ENCODE measurements at places on chromosomes 12 and 14. TPM values are rescaled to one million over a fixed set of nuclear protein-coding genes. Genes with fewer than 3 reads are reported as not detected.

BCL11B gene
- total RNA-seq: 2.4 TPM

ASB2 gene
- 3.2 TPM for total RNA-seq

YLPM1 gene
- 53.0 TPM for total RNA-seq

FSCB gene
- total RNA-seq: not detected

HOXC10 gene
- total RNA-seq: not detected

LYZ gene
- 1,056 TPM for total RNA-seq

COQ6 gene
- total RNA-seq: 21.6 TPM

NEUROD4 gene
- total RNA-seq: not detected

DLK1 gene
- not detected for total RNA-seq

SDR9C7 gene
- not detected for total RNA-seq

DNA sequence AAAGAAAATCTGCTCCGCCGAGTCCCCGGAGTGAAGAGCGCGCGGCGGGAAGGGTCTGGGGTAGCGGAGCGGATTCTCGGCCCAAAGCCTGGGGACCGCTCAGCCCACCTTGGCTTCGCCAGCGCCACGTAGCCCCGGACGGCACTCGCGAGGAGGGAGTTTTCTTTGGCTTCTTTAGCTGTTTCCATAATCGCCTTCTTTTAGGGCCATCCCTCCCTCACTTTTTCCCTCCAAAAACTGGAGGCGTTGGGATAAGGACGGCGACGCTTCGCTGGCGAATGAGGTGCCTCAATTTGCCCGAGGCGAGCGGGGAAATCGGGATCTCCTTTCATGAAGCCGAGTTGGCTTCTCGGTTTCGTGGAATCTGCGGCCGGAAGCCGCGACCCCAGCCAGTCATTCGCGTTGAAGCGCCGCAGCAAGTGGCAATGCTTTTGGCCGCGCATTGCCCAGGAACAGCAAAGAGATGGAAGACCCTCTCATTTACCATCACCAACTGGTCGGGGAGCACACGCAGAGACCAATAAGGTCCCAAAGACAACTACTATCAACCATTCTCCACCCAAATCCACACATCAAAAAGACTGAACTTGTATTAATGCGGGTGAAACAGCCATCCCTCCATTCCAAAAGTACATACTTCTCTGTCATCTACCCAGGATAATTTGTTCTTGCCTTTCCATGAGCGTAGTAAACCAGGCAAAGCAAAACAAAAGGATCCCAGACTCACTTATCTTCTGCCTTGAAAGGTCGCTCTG lies 8.4 kb upstream of the SIX1 start:
- DNase-seq: no peak

DNA sequence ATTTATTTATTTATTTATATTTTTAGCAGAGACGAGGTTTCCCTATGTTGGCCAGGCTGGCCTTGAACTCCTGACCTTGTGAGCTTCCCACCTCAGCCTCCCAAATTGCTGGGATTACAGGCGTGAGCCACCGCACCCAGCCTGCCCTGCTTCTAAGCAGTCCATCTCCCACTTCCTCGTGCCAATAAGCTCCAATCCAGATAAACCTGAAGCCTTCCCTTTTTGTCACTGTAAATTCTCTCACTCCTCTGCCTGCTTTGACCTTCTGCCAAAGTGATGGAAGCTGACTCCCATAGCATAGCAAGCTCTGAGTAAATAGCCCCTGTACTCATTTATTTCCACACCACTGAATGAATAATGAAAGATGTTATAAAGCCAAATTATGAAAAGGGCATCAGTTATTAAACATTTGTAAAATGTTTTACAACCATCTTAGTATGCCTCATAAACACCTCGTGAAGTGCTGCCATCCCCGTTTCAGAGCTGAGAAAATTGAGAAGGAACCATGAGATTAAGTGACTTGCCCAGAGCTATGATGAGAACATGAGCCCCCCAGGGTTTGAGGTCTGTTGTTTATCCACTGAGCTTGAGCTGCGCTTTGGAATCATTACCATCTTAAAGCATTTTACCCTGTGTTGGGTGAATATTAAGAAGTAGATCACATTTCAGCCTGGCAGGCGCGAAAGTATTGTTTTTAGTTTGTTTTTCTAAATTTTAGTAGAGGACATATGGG lies 30.4 kb downstream of the MANSC1 start:
- no peak for DNase-seq

- no peak for DNase-seq
These were observed 164.5 kb downstream of the ANO2 start for GRCh38 chr12:5780536-5780935.

- no peak for DNase-seq
These were observed 144.0 kb upstream of the PLEKHG7 start for GRCh38 chr12:92558806-92559205.

GRCh38 chr12:121107681-121108080 lies 25.0 kb upstream of the P2RX7 start:
- DNase-seq: no peak

DNA sequence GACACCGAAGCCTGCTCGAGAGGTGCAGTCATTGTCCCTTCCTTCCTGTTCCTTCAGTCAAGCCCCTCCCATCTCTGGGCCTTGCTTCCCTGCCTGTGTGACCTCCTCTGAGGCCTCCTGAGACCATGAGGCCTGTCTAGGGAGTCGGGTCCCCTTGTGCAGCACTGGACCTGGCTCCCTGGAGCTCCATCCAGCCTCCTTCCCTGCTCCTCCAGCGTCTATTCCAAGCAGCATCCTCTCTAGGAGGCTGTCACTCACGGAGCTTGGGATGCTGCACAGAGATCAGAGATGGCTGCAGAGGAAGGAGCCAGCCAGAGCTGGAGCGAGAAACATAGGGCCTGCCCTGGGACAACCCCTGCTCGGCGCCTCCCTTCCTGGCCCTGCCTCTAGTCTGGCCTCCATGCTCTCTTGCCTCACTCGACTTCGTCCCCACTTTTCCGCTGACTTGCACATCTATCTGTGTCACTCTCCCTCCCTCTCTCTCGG lies 142.7 kb downstream of the BCL11B start:
- DNase-seq: peak; percentile 41

- DNase-seq: peak; percentile 65
These were observed 15.2 kb upstream of the CLIP1 start for GRCh38 chr12:122437656-122438121.

- no peak for DNase-seq
These were observed 80.2 kb downstream of the TMCC3 start for GRCh38 chr12:94570161-94570560.

DNA sequence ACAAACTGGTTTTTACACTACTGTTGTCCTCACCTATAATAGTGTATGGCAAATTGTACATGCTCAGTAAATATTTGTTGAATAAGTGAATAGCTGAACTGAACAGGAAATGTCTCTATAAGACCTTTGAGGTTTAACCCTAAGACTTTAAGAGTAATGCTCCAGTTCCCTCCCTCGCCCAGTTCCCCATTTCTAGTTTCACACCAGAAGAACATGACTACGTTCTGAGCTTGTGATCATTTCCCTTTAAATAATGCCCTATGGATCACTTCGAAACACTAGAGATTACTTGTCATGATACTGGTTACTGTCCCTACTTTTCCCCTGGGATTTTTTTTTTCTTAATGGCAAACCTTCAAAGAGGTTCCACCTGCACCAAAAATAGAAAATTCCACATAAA lies 69.3 kb downstream of the PRKD1 start:
- no peak for DNase-seq

GRCh38 chr12:67853204-67853603 lies 136.0 kb upstream of the IFNG-AS1 start:
- no peak for DNase-seq

GRCh38 chr12:111304642-111305071 lies 64.2 kb downstream of the PHETA1 start:
- no peak for DNase-seq

DNA sequence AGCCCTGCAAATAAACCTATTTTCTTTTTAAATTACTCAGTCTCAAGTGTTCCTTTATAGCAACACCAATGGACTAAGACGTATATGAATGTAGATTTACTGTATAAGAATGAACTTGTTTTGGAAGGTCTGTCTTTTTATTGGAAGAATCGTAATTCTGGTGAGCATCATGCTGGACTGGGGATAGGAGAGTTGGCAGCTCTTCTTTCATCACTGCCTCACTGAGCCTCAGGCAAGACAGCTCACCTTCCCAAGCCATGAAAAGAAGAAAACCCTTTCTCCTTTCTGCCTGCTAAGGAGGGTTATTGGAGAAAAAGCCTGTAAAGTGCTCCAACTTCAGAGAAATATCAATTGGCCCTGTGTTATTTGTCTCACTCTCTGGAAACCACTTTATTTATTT lies 9.1 kb upstream of the RNF34 start:
- DNase-seq: no peak

DNA sequence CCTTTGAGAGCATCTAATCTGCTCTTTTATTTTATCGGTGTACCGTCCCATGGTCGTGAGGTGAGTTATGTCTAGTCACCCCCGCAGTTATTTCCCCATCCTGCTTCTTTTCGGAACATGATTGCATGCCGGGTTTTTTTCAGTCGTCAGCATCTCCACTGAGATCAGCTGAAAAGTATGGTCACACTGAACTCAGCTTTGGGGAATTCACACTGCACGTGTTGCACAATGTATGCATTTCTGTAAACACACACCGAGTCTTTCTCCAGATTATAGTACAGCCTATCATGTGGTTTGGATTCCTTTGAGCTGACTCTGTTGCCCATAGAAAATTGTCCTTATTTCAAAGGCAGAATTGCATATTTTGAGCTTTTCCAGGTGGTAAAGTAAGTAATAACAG lies 24.6 kb downstream of the PLXNC1 start:
- DNase-seq: no peak

DNA sequence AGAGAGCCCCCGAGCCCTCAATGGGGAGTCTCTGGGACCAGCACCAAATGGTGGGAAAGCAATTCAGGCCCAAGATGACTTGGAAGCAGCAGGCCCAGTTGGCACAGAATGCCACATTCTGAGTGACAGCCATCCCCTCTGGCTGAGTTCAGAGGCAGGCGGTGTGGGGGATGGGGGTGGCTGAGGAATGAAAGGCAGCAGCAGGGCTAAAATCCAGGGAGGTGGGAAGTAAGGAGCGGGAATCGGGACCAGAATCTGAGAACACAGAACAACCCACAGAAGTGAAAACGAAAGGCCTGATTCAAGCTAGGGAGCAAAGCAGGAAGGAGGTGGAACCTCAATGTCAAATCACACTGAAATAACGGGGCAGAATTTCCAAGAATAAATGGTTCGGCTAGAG lies 171.2 kb downstream of the CALM1 start:
- DNase-seq: no peak

DNA sequence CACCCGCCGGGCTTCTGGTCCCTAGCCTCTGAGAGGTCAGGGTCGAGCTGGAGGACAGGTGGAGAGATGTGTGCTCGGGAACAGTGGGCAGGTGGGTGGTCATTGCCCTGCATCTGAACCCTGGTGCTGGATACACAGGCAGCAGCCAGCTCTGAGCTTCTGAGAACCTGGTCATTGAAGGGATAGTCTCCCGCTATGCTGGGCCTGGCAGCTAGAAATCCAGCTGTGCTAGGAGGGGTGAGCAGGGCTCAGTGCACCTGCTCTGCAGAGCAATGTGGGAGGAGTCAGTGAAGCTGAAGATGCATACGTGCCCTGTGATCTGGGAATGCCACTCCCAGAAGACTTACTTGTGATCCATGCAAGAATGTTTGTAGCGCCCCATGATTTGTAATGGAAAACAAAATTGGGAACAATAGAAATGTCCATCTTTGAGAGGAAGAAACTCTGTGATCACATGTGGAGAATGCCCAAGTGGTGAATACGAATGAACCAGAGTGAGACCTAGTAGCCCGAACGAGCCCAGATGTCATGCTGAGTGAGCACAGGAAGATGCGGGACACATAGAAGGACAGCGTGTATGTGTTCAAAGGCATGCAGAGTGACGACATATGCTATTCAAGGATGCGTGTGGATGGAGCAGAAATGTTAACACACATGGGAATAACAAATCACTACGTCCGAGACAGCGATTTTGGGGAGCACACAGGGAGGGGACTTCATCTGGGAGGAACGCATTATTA lies 63.4 kb downstream of the AACS start:
- DNase-seq: no peak

- DNase-seq: no peak
These were observed 200.1 kb downstream of the TMTC2 start for GRCh38 chr12:82886671-82887340.

- DNase-seq: peak; percentile 76
These were observed 217.4 kb upstream of the RTL1 start for GRCh38 chr14:101120641-101121507.

DNA sequence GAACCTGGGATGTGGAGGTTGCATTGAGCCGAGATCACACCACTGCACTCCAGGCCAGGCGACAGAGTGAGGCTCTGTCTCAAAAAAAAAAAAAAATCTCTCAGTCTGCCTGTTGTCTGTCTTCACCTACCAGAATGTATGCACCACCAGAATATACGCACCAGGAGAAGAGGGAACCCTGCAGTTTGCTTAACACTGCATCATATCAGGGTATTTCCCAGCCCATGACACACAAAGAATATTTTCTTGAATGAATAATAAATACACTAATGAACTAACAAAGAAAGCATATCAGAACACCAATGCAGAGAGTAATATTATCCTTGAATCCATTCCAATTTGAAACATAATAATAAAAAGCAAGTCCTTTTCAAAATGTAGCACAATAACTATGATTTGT lies 44.2 kb upstream of the FOXN3 start:
- no peak for DNase-seq

DNA sequence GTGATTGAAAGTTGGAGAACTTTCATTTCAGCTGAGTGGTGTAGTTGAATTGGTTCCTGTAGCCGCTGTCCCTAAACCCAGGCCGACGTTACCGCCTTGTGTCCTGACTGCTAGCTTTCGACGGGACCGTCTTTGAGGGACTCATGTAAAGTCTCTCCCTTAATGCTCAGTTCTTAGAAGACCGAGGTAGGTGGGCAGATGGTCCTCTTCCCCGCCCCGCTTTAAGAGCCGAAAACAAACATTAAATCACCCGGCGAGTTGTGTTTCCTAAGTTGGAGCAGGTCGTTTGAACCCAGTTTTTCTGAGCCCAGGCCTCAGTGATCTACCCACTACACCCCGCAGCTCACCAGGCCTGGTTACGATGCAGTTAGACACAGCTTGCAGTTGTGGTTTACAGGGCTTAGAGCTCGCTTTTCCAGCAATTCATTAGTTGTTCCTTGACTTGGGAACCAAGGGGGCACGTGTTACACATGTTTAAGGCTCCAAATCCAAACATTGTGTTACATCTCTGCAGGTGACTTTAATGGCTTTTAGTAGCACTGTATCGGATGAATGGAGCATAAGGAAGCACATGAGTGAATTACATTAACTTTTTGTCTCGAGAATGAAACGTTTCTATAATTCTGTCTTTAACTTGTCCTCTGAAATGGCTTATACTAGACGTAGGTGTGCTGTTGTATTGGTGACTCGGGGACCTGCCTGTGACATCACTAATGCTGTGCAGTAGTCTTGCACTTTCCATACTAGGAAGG lies 790 bp downstream of the NEDD1 start:
- no peak for DNase-seq

DNA sequence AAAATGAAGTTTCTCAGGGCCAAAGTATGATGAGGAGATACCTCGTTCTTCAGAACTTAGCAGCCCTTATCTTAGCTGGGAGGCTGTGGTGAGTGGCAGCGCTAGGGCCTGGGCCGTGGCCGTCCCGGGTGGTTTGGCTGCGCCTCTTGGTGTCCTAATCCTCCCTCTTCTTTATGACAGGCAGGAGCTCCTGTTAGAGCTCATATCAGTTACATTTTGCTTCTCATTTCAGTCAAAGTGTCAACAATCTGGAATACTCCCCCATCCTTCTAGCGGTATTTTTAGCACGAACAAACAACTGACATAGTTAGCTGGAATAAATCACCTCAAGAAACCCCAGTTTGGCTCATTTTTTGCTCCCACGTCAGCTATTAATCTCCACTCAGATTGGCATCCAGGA lies 188.8 kb downstream of the TTC7B start:
- DNase-seq: no peak
